Thymus (tissue), 14 donors: ENCODE measurements at places on chromosomes 13 and 19.

GRCh38 chr13:110562036-110562597 lies 595 bp upstream of the RAB20 start:
- H3K27ac ChIP-seq = peak overlapping the region; percentile 47
- DNase-seq = no peak
- no peaks in the 10 kb centered on the region for H3K36me3 ChIP-seq
- peaks cover 20% of the 10 kb centered on the region for H3K27me3 ChIP-seq

- no peaks in the 10 kb centered on the region for H3K4me1 ChIP-seq
- no peaks in the 10 kb centered on the region for H3K36me3 ChIP-seq
- no peak overlapping the region for H3K4me3 ChIP-seq
- no peaks in the 10 kb centered on the region for H3K27me3 ChIP-seq
- no peak for DNase-seq
Observed at GRCh38 chr13:94050686-94051085, 428.8 kb downstream of the DCT start.

DNA sequence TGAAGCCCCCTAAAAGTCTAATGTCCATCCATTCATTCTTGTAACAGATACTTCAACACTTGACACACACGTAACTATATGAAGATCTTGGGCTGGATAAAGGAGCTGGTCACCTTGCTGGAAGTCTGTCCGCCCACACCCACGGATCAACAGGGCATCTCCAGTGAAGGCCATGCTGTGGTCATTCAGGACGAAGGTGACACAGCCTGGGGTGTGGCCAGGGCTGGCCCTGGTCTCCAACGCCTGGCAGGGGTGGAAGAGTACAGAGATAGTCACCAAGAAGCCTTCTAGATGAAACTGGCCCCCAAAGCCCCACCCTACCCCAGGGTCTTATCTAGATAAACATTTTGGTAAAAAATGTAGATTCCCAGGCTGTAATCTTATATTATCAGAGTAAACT lies 6.8 kb upstream of the PHLDB3 start:
- peaks cover 28% of the 10 kb centered on the region for H3K36me3 ChIP-seq
- no peak overlapping the region for H3K27ac ChIP-seq
- no peaks in the 10 kb centered on the region for H3K27me3 ChIP-seq

DNA sequence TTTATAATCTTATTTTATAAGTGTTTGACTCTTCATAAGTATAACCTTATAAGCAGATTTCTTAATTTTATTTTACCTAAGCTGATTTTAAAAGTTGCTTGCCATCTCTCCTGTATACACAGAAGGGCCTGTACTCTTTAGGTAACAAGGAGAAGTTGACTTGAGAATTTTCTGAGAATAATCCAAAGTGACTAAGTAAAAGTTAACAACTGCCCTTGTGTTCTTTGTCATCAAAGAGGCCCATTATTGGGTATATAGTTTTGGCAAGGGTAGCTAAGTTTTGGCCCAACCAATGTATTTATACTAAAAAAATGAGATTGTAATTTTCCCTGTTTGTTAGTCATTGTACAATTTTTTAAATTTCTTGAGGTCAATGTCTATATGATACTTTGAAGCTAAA lies 3.2 kb downstream of the LCP1 start:
- H3K4me3 ChIP-seq = peak overlapping the region; percentile 90
- no peaks in the 10 kb centered on the region for H3K27me3 ChIP-seq
- no peaks in the 10 kb centered on the region for H3K36me3 ChIP-seq
- peaks cover 34% of the 10 kb centered on the region for H3K4me1 ChIP-seq
- no peak for DNase-seq

- peaks cover 7% of the 10 kb centered on the region for H3K27me3 ChIP-seq
- no peak overlapping the region for H3K27ac ChIP-seq
- no peak overlapping the region for H3K4me3 ChIP-seq
- H3K4me1 ChIP-seq = no peaks in the 10 kb centered on the region
- DNase-seq = no peak
Observed at GRCh38 chr19:35975608-35976214, 19.3 kb upstream of the SDHAF1 start.

- DNase-seq = peak; percentile 42
- no peaks in the 10 kb centered on the region for H3K36me3 ChIP-seq
- peak overlapping the region; percentile 37 for H3K4me3 ChIP-seq
- peaks cover 8% of the 10 kb centered on the region for H3K4me1 ChIP-seq
Observed at GRCh38 chr19:46426506-46427162, 2.1 kb downstream of the PNMA8C start.

GRCh38 chr19:10816691-10817090 lies 19.3 kb downstream of the TMED1 start:
- no peaks in the 10 kb centered on the region for H3K4me1 ChIP-seq
- H3K4me3 ChIP-seq = no peak overlapping the region
- peak overlapping the region; percentile 20 for H3K27ac ChIP-seq
- H3K36me3 ChIP-seq = peaks cover 68% of the 10 kb centered on the region

GRCh38 chr19:9757544-9758501 lies 10.7 kb downstream of the ZNF846 start:
- no peak overlapping the region for H3K4me3 ChIP-seq
- H3K36me3 ChIP-seq = peaks cover 43% of the 10 kb centered on the region
- H3K4me1 ChIP-seq = no peaks in the 10 kb centered on the region

GRCh38 chr19:35425682-35426081 lies 22.4 kb upstream of the FFAR2 start:
- no peaks in the 10 kb centered on the region for H3K36me3 ChIP-seq
- H3K4me3 ChIP-seq = no peak overlapping the region
- no peak for DNase-seq
- H3K4me1 ChIP-seq = no peaks in the 10 kb centered on the region
